ENCODE measurements at places on chromosomes 7 and 10.

DNA sequence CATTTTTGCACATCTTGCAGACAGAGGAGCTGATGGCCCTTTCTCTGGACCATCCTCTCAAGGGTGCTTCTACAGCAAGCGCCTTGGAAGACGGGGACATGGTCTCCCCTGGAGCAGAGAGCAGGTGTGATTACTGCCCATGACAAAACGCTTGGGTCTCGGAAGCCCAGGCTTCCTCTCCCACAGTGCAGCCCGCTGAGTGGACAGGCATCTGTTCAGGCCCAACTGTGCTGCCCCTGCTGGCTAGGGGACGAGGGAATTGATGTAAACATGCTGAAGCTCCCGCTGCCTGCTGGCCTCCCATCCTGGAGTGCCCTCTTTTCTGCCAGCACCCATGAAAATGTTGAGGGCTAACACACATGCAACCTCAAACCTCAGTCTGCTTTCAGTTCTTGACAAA, 14.3 kb downstream of the IL15RA start:
- DNase-seq, result no peak

DNA sequence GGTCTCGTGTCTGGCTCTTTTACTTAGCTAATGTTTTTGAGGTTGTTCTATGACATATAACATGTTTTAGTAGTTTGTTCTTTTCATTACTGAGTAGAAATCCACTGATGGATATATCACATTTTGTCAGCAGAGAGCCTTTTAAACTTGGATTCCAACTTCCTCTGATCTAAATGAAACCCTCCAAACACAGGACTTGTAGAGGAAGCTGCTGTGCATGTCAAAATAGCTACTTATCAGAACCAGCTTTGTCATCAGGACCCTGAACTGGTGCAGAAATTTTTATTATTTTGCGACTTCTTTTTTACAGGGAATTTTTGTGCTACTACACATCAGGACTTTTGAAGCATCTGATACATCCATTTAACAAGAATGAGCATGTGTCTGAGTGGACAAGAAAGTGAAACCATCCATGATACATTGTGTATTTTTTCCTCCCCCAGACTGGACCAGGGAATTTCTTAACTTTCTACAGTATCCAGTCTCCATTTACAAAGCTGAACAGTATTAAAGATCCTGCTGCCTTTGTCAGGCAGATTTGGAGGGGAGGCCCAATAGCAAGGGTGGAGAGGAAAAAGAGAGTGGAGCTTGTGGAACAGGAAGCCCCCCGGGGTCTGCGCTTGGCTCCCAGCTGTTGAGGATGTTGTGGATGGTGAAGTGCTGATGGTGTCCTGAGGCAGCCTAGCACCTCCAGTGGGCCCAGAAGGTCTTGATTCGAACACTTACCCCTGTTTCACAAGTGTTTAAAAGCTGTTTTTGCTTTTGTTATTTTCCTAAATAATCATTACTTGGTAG, 29.3 kb upstream of the MTPAP start:
- DNase-seq, result no peak

DNA sequence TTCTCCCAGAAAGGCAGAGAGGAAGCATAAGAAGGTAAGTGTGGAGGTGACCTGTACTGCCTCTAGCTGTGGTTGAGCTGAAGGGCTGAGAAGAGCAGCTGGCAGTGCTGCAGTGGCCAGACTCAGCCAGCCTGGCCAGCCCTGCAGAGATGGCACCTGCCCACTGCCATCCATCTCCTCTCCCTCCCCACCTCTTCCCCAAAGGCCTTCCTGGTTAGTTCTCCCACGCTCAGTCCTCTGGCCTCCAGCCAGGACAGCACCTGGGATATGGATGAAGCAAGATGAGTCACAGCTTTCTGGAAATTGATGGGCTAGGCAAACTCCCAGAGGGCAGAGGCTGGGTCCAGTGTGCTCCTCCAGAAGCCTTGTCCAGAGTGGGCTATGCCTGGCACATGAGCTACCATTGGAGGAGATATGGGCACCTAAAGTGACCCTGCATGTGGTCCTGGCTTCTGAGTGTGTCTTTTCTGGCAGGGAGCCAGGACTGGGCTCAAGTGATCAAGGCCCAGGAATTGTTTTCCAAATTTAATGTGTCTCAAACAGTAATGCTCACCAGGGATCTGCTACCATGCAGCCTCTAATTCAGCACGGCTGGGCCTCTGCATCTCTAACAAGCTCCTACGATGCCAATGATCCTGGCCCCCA, 81.0 kb upstream of the CACUL1 start:
- no peak for DNase-seq

DNA sequence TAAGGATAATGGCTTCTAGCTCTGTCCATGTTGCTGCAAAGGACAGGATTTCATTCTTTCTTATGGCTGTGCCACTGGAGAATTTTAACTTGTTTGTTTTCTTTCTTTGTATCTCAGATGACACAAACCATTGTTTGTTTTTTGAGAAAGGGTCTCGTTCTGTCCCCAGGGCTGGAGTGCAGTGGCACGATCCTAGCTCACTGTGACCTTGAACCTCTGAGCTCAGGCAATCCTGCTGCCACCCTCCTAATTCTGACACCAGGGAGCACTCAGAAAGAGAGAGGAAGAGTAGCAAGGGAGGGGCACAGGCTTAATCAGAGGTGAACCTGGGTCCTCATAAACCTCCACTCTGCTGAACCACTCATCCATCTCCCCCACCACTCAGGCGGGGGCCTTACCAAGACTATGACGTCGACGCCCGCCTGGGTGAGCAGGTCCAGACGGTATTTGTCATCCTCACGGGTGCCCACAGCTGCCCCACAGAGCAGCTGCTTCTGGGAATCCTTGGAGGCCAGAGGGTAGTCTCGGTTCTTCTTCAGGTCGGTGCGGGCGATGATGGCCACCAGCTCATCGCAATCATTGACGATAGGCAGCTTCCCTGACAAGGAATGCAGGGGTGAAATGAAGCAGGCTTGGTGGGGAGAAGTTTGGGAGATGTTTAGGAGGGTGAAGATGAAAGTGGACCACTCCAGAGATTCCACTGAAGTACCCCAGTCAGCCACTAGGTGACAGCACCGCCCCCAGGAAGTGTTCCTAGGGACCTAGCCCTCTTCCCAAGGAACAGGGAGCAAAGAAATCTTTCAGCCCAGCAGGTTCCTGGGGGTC, 11.6 kb downstream of the IMPDH1 start:
- no peak for DNase-seq

DNA sequence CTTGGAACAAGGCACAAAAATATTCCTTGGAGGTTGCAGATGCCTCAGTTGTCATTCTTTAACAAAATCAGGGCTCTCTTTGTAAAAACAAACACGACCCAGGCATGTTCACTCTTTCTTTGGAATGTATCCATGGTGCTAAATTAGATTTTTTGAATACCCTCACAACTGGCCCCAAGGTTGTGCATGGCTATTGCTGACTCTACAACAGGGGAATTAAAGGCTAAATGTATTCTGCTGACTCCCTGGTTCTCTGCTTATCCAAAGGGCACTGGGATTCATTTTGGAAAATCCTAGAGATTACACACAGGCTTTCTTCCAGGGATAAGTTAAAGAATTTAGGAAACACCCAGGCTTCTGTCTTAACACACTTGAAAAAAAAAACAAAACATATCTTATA, 332.5 kb downstream of the WDR11 start:
- no peak for DNase-seq

DNA sequence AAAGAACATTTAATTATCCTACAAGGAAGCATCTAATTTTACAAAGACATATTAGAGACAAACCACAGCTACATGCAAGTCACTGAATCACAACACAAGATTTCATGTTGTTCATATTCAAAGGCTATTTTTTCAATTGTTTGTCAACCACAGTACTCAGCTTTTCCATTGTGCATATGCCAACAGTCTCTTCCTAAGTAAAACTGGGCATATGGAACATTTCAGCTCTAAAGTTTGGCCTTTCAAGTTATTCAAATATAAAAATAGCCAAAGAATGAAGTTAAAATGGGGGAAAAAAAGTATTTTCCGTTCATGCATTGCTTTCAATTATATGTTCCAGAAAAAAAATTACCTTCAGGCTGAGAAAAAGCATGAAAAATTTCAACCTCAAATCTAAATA, 537.9 kb downstream of the PLXDC2 start:
- no peak for DNase-seq

DNA sequence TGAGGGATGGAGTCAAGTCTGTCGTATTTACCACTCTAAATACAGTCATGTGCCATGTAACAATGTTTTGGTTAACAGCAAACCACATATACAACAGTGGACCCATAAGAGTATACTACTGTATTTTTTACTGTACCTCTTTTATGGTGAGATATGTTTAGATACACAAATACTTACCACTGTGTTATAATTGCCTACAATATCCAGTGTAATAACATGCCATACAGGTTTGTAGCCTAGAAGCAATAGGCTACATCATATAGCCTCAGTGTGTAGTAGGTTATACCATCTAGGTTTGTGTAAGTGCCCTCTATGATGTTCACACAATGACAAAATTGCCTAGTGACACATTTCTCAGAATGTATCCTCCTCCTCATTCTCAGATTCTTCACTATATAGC, 110.4 kb downstream of the FAM107B start:
- no peak for DNase-seq

DNA sequence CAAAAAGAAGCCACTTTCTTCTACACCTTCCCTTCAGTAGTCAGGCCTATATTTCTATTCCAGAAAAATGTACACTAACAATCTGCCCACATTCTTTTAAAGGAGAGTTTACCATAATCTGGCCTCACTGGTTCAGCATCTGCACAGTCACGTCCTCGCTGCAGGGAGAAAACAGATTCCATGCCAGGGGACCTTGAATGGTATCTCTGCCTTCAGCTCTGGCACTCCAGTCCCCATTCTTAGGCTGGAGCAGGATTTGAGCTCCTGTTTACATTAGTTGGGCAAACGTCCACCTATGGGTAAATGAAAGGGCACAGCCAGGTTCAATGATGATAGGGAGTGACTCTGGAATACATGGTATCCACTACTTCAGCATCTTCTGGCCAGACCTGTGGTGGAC, 371.0 kb upstream of the MTPN start:
- DNase-seq, result no peak

DNA sequence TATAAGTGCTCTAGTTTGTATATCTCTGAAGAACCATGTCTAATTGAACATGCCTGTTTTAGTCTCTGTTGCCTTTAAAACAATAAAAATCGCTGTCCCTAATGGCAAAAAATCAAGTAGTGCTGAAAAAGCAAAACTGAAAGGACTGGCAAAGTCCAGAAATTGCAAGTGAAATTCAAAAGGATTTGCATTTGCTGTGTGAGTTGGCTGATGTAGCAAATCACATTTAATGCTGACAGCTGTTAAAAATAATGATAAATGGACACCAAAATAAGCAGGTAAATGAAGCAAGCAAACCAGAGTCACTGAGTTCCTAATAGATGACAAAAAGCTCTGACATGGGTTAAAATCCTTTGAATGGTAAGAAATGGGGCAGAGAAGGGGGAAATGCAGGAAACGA, 874.1 kb downstream of the GRM8 start:
- no peak for DNase-seq

GRCh38 chr7:100965723-100966541, 3.4 kb upstream of the MUC12 start:
- peak; percentile 31 for DNase-seq

DNA sequence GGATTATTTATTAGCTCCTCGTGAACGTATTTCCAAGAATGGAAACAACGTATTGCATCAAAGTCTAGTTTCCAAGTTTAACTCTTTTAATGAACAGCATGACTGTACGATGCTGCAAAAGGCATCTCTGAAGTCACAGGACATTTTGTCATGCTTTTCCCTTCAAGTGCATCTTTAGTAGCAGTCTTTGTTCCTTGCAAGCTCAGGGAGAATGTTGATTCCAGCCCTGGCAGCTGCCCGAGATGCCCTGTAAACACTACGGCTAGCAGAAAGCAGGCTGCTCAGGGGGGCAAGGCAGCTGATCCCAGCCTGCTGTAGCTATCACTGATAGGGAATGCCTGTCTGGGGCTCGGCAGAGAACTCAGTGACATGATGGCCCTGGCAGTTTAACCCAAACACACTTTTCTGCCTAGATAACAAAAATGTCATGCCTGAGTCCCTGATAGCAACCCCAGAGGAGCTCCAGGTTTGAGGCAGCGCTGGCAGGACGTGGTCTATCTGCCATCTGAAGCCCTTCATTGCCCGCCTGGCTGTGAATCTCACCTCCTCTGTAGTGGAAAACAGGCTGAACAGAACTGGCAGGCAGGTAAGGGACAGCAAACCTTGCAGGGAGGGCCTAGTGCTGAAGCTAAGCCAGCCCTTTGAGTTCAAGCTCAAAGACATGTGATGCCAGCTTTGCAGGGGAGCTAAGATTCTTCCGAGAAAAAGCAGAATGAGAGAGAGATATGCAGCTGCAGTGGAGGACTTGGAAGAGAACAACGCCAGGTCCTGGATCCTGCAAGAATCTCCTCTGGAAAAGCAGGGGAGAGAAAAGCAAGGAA, 264.6 kb downstream of the SNX10 start:
- DNase-seq, result peak; percentile 64

- DNase-seq, result no peak
Observed at GRCh38 chr7:67947646-67948045, 951.0 kb downstream of the TYW1 start.

- DNase-seq, result no peak
Observed at GRCh38 chr10:122056431-122057094, 67.6 kb downstream of the TACC2 start.

DNA sequence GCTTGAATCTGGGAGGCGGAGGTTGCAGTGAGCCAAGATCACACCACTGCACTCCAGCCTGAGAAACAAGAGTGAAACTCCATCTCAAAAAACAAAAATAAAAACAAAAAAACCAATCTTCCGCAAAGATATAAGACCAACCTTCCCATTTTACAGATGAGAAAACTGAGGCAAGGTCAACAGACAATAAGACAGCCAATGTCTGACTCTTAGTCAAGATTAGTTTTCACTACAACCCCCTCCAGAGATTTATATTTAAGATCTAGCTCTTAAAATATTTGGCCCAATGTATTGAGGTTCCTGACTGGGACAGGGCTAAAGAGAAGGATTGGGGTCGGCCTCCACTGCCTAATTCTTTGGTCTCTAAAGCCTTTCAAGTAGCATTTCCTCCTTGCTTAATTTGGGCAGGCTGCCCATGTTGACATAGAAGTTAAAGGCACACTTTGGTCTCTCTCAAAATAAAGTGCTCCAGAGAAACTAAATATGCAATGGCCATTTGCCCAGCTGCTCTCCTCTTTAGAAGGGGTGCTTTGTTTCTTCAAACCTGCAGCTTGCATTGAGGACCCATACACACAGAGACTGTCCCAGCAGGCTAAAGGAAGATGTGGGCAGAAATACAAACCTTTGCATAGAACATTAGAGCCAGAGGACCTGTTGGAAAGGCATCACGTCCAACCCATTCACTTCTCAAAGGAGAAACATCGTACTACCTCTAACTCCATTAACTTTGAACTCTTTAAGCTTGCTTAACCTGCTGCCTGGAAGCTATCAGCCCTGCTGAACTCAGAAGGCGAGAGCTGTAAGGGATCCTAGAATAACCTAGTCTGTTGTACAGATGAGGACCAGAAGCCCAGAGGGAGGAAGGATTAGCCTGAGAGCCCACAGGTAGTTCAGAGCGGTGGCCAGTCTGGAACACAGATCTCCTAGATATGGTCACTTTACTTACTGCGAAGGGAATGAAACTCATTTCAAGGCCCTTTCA, 3.9 kb downstream of the TECTB start:
- DNase-seq, result no peak
